Colonic mucosa (tissue), 4 donors: ENCODE measurements at places on chromosomes 12 and 14. TPM values are rescaled to one million over a fixed set of nuclear protein-coding genes. Genes with fewer than 3 reads are reported as not detected.
A peak's percentile ranks its signal among the peaks of the same experiment; 100 is the strongest.

DNA sequence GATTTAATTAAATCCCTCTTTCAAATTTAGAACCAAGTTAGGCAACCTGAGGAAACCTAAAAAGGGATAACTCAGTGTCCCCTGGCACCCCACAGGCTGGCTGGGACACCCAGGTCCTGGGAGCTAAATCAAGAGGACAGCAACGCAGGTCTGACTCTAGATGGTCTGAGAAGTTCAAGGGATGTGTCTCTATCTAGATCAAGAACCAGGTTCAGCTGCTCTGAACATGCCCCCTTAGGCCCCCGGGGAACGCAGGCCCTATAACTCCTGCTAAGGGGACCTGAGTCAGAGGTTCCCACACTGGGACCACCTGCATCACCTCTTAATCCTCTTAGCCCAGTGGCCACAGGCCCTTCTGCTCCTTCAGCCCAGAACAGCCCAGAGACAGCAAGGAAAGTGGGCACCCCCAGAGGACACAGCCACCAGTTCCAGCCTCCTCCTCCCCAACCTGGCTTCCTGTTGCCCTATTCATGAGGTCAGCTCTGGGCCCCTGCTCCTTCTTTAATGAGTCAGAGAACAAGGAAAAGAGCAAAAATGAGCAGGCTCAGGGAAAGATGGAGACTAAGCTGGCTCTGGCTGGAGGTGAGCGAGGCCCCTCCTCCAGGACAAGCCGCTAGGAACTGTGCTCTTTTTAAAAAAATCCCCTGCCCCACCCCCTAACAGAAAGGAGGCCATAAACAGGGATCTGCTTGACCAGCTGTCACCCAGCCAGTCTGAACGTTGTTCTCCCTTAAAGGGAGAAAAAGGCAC, 10.8 kb downstream of the PITPNM2 start:
- peak overlapping the region; percentile 94 for H3K27ac ChIP-seq
- no peaks in the 10 kb centered on the region for H3K27me3 ChIP-seq
- H3K36me3 ChIP-seq: no peaks in the 10 kb centered on the region
- H3K4me1 ChIP-seq: peaks cover 21% of the 10 kb centered on the region
- H3K4me3 ChIP-seq: no peak overlapping the region

- H3K36me3 ChIP-seq: no peaks in the 10 kb centered on the region
- no peak overlapping the region for H3K4me3 ChIP-seq
- H3K27me3 ChIP-seq: no peaks in the 10 kb centered on the region
- H3K4me1 ChIP-seq: no peaks in the 10 kb centered on the region
Measured at GRCh38 chr12:114866331-114866730, 182.4 kb upstream of the TBX3 start.

- H3K4me1 ChIP-seq: no peaks in the 10 kb centered on the region
- H3K36me3 ChIP-seq: no peaks in the 10 kb centered on the region
- DNase-seq: no peak
Measured at GRCh38 chr12:128191380-128191779, 75.6 kb upstream of the TMEM132C start.

GRCh38 chr12:131733874-131734273, 23.0 kb downstream of the SFSWAP start:
- no peak for DNase-seq
- no peak overlapping the region for H3K27ac ChIP-seq
- peaks cover 16% of the 10 kb centered on the region for H3K36me3 ChIP-seq
- H3K4me3 ChIP-seq: no peak overlapping the region

DEPDC4 gene
- 2.9 TPM for total RNA-seq

WIF1 gene
- total RNA-seq: not detected

FRMD6 gene
- total RNA-seq: 9.5 TPM

DNA sequence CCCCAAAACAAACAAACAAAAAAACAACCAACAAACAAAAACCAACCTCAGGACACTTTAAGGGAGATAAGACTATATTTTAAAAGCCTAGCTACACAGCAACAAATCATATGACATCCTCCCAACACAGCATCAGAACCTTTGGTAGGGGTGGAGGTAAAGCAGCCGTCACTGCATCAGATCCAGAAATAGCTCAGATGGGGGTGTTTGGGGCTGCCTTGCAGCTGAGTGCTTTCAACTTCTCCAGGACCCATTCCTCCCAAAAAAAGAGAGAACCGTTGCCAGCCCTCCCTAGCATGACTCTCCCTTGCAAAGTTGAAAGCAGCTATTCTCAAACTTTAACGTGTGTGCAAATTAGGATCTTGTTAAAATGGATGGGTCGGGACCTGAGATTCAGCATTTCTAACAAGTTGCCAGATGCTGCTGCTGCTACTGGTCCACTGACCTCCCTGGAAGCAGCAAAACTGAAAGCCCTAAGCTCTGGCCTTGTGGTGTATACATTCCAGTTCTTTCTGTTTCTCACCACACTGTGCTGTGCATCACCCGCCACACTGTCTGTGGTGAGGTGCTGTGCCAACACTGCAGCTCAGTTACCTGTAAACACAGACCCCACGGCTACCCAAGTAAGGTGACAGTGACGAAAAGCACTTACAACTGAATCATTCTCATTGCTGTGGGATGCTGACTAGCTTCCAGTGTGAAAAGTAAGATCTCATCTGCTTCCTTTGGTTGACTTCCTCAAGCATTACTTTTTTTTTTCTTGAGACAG, 54.0 kb downstream of the SLC38A1 start:
- H3K36me3 ChIP-seq: no peaks in the 10 kb centered on the region
- H3K27me3 ChIP-seq: no peaks in the 10 kb centered on the region
- H3K4me3 ChIP-seq: no peak overlapping the region
